Right ventricle myocardium inferior (tissue), 1 donor: ENCODE measurements at places on chromosomes 7 and 10. TPM values are rescaled to one million over a fixed set of nuclear protein-coding genes. Genes with fewer than 3 reads are reported as not detected.

Gene CYP2C9
- total RNA-seq, result not detected

Gene SPDYE6
- not detected for total RNA-seq

Gene ZNF488
- not detected for total RNA-seq

Gene PRKAR2B
- 23.2 TPM for total RNA-seq

Gene CYP2C19
- total RNA-seq, result not detected

Gene AKR1C8
- not detected for total RNA-seq

Gene BLNK
- total RNA-seq, result 1.4 TPM

Gene EBLN1
- total RNA-seq, result not detected

Gene HERPUD2
- total RNA-seq, result 17.9 TPM

Gene ACBD7
- total RNA-seq, result not detected

Gene UNCX
- not detected for total RNA-seq

Gene IL6
- total RNA-seq, result 0.60 TPM

Gene ABHD11
- 21.5 TPM for total RNA-seq

Gene RHEB
- 135 TPM for total RNA-seq

Gene OLAH
- total RNA-seq, result 0.35 TPM

Gene UCN3
- not detected for total RNA-seq

Gene ASB4
- total RNA-seq, result 7.0 TPM

Gene SH2D4B
- not detected for total RNA-seq

Gene LIPM
- not detected for total RNA-seq

Gene IQCE
- total RNA-seq, result 11.5 TPM

Gene CDNF
- total RNA-seq, result 1.9 TPM

Gene PPP1R9A
- 21.9 TPM for total RNA-seq

Gene HMX3
- not detected for total RNA-seq

Gene ZNF727
- total RNA-seq, result 1.6 TPM

Gene SP8
- total RNA-seq, result not detected

Gene AGBL3
- 2.2 TPM for total RNA-seq

Gene EVX1
- not detected for total RNA-seq

Gene ASAH2B
- 3.4 TPM for total RNA-seq

Gene PVRIG
- not detected for total RNA-seq

Gene RBM20
- 103 TPM for total RNA-seq

Gene ARHGEF5
- total RNA-seq, result 2.4 TPM

Gene VGF
- total RNA-seq, result not detected

Gene CALHM1
- total RNA-seq, result not detected

Gene GTF2IRD2
- total RNA-seq, result 13.7 TPM

Gene CRHR2
- 0.35 TPM for total RNA-seq

Gene INA
- not detected for total RNA-seq

Gene ZNF503
- total RNA-seq, result 6.0 TPM

Gene TCF7L2
- 12.4 TPM for total RNA-seq

Gene TMEM229A
- total RNA-seq, result not detected

Gene PDE6C
- not detected for total RNA-seq

Gene TMEM140
- 24.3 TPM for total RNA-seq

Gene ELFN1
- 10.7 TPM for total RNA-seq

Gene CDC14C
- total RNA-seq, result not detected

Gene CYP2W1
- total RNA-seq, result not detected
